ENCODE measurements at places on chromosomes 1 and 21.

GRCh38 chr1:28579401-28579800 is 12.7 kb upstream of the RAB42 start:
- DNase-seq = no peak

- DNase-seq = no peak
Measured at GRCh38 chr1:216499581-216500272, 76.5 kb upstream of the USH2A start.

GRCh38 chr1:234721476-234722269 is 111.7 kb upstream of the IRF2BP2 start:
- DNase-seq = no peak

- no peak for DNase-seq
Measured at GRCh38 chr1:10679496-10680220, 116.8 kb downstream of the CASZ1 start.

Data from stimulated activated naive CD8-positive, alpha-beta T cell treated with anti-CD3 and anti-CD28 coated beads, Interleukin-15, amount 100 ng/mL, for 72 hours (primary cell).